ENCODE measurements at places on chromosomes 16 and 17.
A peak's percentile ranks its signal among the peaks of the same experiment; 100 is the strongest.

- DNase-seq, result no peak
Observed at GRCh38 chr17:15278380-15278779, 13.3 kb upstream of the PMP22 start.

DNA sequence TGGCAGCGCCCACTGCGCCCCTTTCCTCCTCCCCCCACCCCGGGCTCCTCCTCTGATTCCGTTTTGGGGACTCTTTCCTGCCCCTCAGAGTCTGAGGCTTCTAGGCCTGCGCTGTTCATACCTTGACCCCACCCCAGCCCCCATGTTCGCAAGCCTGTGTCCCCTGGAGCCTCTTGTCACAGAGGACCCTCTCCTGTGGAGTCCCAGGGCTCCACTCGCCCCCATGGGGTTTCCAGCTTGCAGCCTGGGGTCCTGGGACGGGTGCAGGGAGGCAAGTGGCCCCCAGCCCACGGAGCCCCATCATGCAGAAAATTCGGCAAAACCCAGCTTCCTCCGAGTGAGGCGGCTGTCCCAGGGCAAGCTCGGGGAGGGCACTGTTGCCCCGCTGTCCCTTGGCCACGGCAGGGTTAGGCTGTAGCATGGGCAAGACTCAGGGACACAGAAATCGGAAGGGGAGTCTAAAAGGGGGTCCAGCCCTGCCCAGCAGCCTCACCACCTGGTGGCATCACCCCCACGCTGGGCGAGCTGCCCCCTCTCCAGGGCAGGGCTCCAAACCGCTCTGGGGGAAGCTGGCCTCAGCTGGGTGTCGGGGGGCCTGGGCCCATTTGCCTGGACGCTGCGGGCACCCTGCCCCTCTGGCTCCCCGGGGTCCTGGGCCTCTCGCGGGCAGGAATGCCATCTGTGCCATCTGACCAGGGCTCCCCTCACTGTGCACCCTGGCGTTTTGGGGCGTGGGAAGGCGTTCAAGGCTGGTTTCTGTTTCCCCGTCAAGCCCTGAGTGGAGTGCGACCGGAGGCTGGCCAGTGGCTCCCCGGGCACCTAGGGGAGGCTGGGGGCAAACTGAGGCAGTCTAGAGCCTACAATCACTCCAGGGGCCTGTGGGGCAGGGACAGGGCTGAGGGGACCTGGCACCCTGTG, 11.5 kb upstream of the BAHCC1 start:
- no peak for DNase-seq

- no peak for DNase-seq
Observed at GRCh38 chr16:16821261-16821660, 442.3 kb downstream of the NPIPA7 start.

- no peak for DNase-seq
Observed at GRCh38 chr16:27460663-27461482, 58.9 kb downstream of the IL21R start.

GRCh38 chr16:3038256-3038655, 1.5 kb upstream of the BICDL2 start:
- no peak for DNase-seq

DNA sequence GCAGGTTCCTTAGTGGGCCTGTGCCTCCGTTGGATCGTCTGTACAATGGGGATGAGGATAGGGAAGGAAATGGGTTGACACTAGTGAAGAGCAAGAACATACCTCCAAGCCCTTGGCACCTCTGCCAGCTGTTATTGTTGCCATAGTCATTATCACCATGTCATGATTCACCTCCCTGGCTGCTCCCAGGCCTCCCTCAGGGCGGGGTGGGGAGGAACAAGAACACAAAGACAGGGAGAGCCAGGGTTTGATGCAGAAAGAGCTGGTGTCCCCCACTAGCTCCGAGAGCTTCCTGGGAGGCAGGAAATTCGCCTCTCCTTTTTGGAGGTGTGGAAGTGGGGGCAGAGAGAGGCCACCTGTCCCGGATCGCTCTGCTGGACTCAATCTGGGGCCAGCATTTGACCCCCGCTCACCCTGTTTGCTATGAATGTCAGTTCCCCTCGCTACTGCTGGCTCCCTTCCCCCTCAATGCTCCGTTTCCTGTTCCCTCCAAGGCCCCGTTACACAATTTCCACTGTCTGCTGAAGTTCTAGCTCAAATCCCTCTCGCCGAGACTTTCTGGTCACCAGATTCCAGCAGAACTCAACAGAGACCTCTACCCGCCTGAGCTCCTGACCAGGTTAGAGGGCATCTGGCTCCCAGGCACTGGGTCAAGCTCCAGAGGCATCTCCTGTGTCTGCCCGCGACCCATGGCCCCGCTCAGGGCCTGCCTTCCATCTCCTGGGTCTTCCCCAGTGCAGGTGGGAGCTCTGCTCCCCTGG, 9.1 kb downstream of the TIMP2 start:
- DNase-seq, result no peak

GRCh38 chr17:72735048-72735447, 357.4 kb downstream of the SLC39A11 start:
- no peak for DNase-seq

GRCh38 chr17:79995696-79996095, 40.0 kb downstream of the TBC1D16 start:
- no peak for DNase-seq

GRCh38 chr17:17425005-17425404, 51.8 kb upstream of the MED9 start:
- DNase-seq, result no peak

- no peak for DNase-seq
Observed at GRCh38 chr16:52634104-52634503, 87.2 kb upstream of the TOX3 start.

GRCh38 chr16:80899809-80900592, 95.6 kb upstream of the CDYL2 start:
- DNase-seq, result peak; percentile 78

DNA sequence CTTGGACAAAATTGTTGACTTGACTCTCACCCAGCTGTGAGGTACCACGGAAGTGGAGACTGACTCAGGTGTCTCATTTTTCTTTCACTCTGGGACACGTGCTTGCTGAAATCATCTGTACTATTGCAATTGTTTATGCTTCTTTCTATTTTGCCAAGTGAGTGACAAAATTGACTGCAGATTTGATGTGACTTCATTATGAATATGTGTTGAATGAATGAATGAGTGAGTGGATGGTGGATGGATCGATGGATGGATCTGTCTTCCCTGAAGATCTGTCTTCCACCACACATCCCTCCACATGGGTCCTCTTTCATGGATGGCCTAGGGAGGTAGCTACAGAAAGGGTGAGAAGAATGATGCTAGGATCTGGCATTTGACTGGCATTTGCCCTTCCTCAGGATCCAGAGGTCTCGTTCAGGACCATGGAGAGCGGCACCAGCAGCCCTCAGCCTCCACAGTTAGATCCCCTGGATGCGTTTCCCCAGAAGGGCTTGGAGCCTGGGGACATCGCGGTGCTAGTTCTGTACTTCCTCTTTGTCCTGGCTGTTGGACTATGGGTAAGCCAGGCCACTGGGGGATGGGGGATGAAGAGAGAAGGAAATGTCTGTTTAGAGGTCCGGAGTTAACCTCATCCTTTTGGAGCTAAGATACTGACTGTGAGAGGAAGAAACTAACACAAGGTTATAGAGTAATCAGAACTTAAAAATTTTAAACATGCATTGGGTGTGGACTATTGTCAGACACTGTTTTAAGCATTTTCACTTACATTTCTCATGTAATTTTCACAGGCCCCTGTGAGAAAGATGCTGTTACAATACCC, 12.7 kb downstream of the SLC5A11 start:
- peak; percentile 72 for DNase-seq

DNA sequence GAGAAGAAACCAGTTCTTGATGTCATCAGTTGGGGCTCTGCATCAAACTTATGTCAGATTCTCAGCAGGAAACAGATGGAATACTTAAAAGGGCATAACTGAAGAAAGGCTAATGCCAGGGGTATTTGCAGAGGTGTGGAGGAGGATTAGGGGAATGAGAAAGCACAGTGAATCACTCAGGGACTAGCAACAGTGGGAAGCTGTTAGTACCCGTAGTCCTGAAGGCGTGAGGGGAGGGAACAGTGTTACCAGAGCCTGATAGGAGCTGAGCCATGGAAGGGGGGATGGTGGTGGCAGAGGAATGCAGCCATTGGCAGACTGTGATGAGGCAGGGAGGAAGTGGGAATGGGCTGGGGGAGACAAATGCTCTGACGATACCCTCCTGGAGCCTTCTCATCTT, 162.3 kb downstream of the UTP18 start:
- DNase-seq, result peak; percentile 18

- no peak for DNase-seq
Observed at GRCh38 chr17:41419716-41420115, 4.7 kb downstream of the KRT37 start.

GRCh38 chr16:58843675-58844074, 109.6 kb upstream of the GOT2 start:
- peak; percentile 21 for DNase-seq

- no peak for DNase-seq
Observed at GRCh38 chr16:86901483-86901882, 323.1 kb downstream of the FOXL1 start.

DNA sequence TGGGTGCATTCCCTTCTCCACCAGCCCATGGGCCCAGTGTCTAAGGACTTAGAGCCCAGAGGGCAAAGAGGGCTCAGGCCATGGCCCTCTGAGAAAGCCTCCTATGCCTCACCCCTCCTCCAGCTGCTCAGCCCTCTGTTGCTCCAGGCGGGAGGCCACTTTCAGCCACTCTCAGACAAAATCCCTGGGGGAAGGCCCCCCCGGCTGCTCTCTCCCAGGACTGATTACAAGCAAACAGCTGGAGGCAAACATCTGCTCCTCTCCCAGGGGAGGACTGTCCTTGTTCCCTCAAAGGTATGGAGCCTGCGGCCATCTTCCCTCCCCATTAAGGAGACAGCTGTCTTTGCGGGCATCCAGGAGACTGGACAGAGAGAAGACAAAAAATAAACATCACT, 54.9 kb upstream of the DLX4 start:
- DNase-seq, result no peak

- DNase-seq, result no peak
Observed at GRCh38 chr17:80531400-80531799, 13.2 kb upstream of the RPTOR start.

- no peak for DNase-seq
Observed at GRCh38 chr16:28836761-28837064, 9.4 kb downstream of the TUFM start.

- no peak for DNase-seq
Observed at GRCh38 chr16:27369806-27370205, 32.2 kb upstream of the IL21R start.

- peak; percentile 16 for DNase-seq
Observed at GRCh38 chr16:82523815-82524214, 103.0 kb upstream of the CDH13 start.

DNA sequence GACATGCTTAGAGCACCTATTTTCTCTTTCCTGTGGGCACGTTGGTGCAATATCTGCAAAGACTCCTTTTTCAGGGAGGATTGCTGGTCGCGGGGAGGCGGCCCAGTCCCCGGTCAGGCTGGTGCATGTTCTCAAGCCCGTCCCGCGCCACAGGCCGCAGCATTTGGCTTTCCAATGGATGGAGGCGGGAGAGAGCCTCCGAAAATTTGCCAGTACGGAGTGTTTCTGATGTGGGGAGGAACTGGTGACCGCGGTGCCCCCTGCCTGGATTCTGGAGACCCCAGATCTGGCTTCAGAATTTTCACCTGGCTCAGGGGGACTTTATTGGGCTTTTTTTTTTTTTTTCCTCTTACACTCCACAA, 2.3 kb downstream of the CMIP start:
- DNase-seq, result peak; percentile 31

DNA sequence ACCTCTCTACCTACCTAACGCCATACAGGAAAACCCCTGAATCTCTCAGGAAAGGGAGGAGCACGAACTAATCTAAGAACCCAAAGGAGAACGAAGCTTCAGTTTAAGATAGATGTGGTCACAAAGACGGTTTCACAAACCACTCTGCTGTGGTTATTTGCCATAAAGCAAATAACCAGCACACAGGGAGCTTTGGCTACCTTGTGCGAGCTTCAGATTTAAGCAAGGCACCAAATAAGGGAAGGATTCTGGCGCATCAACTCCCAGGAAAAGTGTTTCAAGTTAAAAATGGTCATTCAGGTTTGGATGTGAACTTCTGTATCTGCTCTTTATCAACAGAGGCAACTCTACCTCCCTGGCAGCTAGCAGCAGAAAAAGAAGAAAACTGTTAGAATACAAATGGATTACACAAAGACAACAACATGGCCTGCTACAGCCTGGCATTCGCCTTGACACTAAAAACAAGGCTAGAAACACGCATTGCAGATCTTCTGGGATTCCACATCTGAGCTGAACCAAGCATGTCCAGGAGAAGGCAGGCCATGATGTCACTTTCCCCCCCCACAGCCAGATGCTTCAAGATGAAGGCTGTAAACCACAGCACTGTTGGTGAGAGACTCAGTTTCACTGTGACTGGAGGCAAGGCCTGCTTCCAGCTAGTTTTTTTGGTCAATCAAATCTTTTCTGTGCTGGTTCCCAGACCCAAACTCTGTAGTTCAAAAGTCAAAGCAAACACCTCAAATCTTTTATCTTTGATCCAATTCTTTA, 43.6 kb downstream of the SMG6 start:
- DNase-seq, result no peak

DNA sequence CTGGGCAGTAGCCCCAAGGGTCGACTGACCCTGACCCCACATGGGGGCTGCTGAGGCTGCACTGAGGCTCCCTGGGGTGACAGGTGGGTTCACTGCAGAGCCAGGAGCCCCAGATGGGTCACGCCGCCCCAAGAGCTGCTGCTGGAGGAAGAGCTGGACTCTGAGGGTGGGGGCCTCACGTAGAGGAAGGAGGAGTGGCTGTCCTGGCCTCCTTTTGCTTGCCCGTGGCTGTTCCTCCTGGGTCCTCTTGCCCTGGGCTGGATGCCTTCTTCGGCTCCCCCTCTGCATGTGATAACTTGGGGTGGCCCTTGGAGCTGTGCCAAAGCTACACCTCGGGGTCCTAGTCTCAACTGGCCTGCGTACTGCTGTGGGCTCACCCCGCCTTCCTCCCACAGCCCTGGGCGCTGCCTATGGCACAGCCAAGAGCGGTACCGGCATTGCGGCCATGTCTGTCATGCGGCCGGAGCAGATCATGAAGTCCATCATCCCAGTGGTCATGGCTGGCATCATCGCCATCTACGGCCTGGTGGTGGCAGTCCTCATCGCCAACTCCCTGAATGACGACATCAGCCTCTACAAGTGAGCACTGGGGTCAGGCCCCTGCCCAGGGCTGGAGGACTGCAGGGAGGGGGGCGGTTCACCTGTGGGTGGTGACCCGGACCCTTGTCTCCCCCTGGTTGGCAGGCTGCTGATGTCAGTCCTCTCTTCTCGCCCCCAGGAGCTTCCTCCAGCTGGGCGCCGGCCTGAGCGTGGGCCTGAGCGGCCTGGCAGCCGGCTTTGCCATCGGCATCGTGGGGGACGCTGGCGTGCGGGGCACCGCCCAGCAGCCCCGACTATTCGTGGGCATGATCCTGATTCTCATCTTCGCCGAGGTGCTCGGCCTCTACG, 1.1 kb upstream of the AMDHD2 start:
- no peak for DNase-seq

- DNase-seq, result no peak
Observed at GRCh38 chr17:43316522-43317142, 82.2 kb upstream of the ARL4D start.

- no peak for DNase-seq
Observed at GRCh38 chr17:43721537-43722268, 36.9 kb downstream of the SOST start.

GRCh38 chr16:77869997-77870813, 81.8 kb downstream of the VAT1L start:
- no peak for DNase-seq
